Fibroblast of the aortic adventitia (primary cell): ENCODE measurements at places on chromosomes 3 and 15.
A peak's percentile ranks its signal among the peaks of the same experiment; 100 is the strongest.

GRCh38 chr3:13644341-13645117, 95.6 kb downstream of the FBLN2 start:
- DNase-seq: peak; percentile 63

- DNase-seq: no peak
These were observed 142.1 kb downstream of the RBPMS2 start for GRCh38 chr15:64633332-64633731.

GRCh38 chr3:141632779-141633374, 105.2 kb upstream of the RNF7 start:
- no peak for DNase-seq

- DNase-seq: no peak
These were observed 155.9 kb upstream of the LPP start for GRCh38 chr3:187997946-187998561.

GRCh38 chr3:99789011-99789721, 28.5 kb upstream of the CMSS1 start:
- DNase-seq: peak; percentile 82

DNA sequence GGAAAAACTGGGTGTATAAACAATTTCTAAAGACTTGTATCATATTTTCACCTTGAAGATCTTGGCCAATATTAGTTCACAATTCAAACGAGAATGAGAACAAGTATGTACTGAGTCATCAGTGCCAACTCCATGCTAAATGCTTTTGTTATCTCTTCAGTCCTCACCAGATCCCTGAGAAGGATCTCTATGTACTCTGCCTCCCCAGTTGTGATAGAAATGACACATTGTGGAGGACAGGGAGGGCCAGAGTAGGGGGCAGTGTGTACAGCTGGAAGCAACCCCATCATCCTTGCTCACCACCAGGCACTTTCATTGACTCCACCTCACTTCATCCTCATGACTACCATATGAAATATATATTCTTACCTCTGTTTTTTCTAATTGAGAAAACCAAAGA, 353.7 kb upstream of the SOX2 start:
- no peak for DNase-seq

GRCh38 chr3:103818800-103819199, 1384.0 kb downstream of the ZPLD1 start:
- DNase-seq: no peak

- no peak for DNase-seq
These were observed 121.9 kb upstream of the PDZRN3 start for GRCh38 chr3:73746623-73747022.

- no peak for DNase-seq
These were observed 350.3 kb downstream of the DOCK3 start for GRCh38 chr3:51024765-51025632.

- no peak for DNase-seq
These were observed 190.8 kb upstream of the LPP start for GRCh38 chr3:187963003-187963676.
